ENCODE measurements at places on chromosomes 1 and 21.

DNA sequence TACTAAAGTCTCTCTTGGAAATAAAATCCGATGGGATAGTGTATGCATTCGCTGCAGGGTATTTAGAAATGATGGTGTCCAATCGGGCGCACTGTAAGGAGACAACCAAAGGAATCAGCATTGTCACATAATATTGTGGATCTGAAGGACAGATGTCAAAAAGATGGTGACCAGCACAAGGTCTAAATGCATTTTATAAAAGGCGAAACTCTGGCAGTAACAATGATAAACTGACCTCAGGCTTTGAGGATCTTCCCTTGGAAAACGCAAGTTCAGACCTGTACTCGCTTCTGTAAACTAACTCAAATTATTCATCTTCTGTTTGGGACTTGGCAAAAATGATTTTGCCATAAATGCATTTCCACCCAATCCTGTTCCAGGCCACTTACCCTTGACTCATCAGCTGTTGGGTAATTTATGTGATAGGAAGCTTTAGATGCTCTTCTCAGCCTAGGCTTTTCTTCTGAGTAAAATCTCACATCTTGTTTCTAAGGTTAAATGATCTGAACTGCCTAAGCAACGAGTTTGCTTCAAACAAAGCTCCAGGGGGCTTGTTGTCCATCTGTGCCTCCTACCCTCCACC, 33.8 kb downstream of the STPG1 start:
- no peak for DNase-seq

DNA sequence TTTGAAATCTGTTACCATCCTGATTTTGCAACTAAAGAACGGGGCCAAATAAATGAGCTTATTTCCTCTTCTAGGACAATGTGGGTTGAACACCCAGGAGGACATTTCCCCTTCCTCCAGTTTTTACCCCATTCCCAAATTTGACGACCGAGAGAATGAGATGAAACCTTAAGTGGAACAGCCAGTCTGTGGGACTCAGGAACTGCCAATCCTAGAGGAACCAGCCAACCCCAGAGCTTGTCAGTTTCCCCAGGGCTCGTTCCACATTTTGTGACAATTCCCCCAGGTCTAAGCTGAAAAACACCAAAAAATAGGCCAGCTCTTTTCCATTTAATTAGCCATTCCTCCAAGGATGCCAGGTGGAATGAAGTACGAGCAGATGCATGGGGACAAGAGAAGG, 21.3 kb upstream of the MAPKAPK2 start:
- DNase-seq: no peak

DNA sequence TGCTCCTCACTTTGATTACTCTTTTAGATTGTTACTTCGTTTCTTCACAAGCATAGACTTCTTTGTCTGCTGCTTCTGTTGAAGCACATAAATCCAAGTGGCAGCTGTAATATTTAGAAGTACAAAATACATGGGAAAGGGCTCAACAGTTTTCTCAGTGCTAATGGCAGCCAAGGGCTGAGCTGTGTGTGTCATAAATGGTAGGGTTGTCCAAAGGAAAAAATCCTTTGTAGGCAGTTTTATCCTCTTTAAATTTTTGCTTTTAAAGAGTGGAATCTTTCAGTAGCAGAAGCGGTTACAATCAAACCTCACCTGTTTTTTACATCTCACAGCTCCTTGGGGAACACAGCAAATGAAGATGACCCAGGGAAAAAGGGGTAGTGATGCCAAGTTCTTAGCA, 650.8 kb downstream of the PLPP3 start:
- no peak for DNase-seq

DNA sequence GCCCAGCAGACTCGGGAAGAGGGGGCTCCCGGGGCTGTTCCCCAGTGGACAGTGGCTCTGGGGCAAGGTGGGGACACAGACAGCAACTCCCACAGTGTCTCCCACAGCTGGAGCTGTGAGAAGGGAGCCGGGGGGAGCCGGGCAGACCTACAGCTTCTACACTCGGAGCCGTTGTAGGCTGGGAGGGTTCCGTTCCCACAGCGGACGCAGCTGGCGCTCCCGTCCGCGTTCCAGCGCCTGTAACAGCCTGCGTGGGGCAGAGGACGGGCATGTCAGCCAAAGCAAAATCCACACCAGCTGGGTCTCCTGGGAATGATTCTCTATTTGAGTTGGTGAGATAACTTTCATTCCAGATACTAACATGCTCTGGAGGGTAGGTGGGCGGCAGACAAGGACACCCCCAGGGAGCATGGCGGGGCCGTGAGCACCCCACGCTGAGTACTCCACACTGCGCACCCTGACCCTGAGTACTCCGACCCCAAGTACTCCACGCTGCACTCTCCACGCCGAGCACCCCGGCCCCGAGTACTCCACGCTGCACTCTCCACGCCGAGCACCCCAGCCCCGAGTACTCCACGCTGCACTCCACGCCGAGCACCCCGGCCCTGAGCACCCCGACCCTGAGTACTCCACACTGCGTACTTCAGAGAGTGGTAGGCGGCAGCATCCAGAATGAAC, 13.4 kb upstream of the RNF223 start:
- no peak for DNase-seq

GRCh38 chr1:42931911-42932422, 26.7 kb downstream of the SLC2A1 start:
- DNase-seq: peak; percentile 48

- DNase-seq: no peak
Measured at GRCh38 chr1:56079391-56079790, 500.0 kb downstream of the PLPP3 start.

- no peak for DNase-seq
Measured at GRCh38 chr21:41327753-41328152, 11.2 kb downstream of the FAM3B start.

GRCh38 chr1:26748351-26748750, 39.4 kb upstream of the PIGV start:
- no peak for DNase-seq

GRCh38 chr1:94803517-94804441, 16.4 kb upstream of the SLC44A3 start:
- no peak for DNase-seq

DNA sequence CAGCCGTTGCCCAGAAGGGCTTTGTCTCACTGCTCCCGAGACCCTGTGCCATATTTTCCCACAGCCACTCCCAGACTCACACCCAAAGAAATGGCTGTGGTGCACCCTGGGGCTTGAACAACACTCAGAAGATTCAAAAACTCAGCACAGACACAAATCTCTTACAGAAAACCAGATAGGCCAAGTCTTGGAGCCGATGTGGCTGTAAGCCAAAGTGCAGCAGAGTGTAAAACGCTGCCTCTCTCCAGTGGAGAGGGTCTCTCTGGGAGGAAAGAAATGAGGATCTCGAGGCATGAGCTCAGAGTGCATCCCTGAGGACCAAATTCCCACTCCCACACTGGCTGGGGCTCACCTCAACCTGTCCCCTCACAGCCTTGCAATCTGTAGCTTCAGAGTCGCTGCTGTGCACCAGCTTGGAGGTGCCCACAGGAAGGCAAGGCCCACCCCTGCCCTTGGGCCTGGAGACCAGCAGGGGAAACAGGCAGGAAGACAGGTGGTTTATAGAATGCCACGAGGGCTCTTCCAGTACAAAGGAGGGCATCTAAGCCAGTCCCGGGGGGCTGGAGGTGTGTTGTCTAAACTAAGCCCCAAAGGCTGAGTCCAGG, 171.3 kb upstream of the AJAP1 start:
- DNase-seq: no peak
